ENCODE measurements at places on chromosomes 2 and 18.

DNA sequence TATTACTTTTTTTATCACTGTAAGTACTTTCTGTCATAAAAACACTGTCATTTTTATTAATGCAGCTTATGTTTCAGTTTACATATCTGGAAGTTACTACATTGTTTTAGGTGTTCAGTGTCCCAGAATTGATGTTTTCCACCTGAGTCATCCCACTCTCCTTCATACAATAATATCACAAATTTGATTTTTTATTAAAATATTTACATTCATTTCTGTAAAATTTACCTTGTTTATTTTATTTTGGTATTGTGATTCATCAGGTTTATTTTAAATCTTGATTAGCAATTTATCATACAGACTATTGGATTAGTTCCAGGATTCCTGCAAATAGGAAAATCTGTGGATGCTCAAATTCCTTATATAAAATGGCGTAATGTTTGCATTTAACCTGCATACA, 1662.9 kb downstream of the SUCLG1 start:
- H3K27ac ChIP-seq = no peak overlapping the region
- no peaks in the 10 kb centered on the region for H3K27me3 ChIP-seq
- H3K36me3 ChIP-seq = no peaks in the 10 kb centered on the region
- no peaks in the 10 kb centered on the region for H3K4me1 ChIP-seq
- no peak overlapping the region for H3K4me3 ChIP-seq

DNA sequence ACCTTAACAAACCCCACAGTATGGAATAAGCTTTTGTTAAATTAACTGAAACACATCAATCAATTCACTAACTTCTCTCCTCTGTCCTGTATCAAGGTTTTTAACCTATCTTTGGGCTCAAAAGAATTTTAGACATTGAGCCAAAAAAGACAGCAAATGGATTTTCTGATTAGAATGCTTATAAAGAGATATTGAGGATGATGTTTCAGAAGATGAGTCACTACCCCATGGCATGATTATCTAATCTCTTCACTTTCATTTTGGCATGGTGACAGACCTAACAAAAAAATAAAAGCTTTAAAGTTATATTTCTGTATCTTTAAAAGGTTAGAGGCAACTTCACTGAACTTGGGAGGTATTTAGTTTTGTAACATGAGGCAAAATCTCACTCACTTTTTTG, 55.5 kb downstream of the SGPP2 start:
- DNase-seq = no peak
- H3K4me1 ChIP-seq = no peaks in the 10 kb centered on the region
- no peak overlapping the region for H3K4me3 ChIP-seq
- no peaks in the 10 kb centered on the region for H3K27me3 ChIP-seq
- H3K27ac ChIP-seq = no peak overlapping the region

DNA sequence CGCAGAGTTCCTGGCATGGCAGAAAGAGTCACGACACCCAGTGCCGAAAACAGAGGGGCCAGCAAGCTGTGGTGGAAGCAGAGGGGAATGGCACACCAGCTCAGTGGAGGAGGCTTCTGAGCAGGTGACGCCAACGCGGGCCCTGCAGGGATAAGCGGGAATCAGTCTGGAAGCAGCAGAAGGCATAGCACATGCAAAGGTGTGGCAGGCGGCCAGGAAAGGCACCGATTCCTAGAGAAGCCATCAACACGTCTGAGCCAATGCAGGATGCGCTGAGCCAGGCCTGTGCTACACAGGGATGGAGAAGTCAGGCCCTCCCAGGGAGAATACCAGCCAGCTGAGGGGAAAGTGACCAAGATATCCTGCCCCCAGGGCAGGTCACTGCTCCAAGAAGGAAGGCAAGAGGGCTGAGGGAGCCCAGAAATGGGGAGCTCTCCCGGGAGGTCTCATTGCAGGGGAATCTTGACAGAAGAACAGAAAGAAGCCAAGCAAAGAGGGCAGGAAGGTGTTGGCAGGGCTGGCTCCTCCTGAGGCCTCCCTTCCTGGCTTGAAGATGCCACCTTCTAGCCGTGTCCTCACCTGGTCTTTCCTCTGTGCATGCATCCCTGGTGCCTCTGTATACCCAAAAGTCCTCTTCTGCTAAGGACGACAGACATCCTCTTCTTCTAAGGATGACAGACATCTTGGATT, 16.3 kb downstream of the TEX51 start:
- H3K4me3 ChIP-seq = no peak overlapping the region
- H3K36me3 ChIP-seq = no peaks in the 10 kb centered on the region
- no peaks in the 10 kb centered on the region for H3K4me1 ChIP-seq
- no peaks in the 10 kb centered on the region for H3K27me3 ChIP-seq

GRCh38 chr2:201496785-201497184, 45.2 kb downstream of the STRADB start:
- H3K27ac ChIP-seq = no peak overlapping the region
- H3K4me1 ChIP-seq = no peaks in the 10 kb centered on the region
- H3K27me3 ChIP-seq = no peaks in the 10 kb centered on the region

- no peaks in the 10 kb centered on the region for H3K36me3 ChIP-seq
- H3K4me3 ChIP-seq = no peak overlapping the region
- H3K27me3 ChIP-seq = no peaks in the 10 kb centered on the region
- H3K27ac ChIP-seq = no peak overlapping the region
- no peak for DNase-seq
These were observed 21.4 kb upstream of the HAAO start for GRCh38 chr2:42813763-42814162.

DNA sequence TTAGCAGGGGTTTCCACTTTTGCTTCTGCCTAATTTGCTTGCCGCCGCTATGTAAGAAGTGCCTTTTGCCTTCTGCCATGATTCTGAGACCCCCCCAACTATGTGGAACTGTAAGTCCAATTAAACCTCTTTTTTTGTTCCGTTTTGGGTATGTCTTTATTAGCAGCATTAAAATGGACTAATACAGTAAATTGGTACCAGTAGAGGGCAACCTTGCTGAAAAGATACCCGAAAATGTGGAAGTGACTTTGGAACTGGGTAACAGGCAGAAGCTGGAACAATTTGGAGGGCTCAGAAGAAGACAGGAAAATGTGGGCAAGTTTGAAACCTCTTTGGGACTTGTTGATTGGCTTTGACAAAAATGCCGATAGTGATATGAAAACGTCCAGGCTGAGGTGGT, 216.1 kb upstream of the FSIP2 start:
- no peaks in the 10 kb centered on the region for H3K27me3 ChIP-seq
- no peak overlapping the region for H3K27ac ChIP-seq
- no peaks in the 10 kb centered on the region for H3K4me1 ChIP-seq

GRCh38 chr2:200379481-200380090, 73.1 kb downstream of the SPATS2L start:
- no peak overlapping the region for H3K27ac ChIP-seq
- no peak for DNase-seq
- H3K4me3 ChIP-seq = no peak overlapping the region

DNA sequence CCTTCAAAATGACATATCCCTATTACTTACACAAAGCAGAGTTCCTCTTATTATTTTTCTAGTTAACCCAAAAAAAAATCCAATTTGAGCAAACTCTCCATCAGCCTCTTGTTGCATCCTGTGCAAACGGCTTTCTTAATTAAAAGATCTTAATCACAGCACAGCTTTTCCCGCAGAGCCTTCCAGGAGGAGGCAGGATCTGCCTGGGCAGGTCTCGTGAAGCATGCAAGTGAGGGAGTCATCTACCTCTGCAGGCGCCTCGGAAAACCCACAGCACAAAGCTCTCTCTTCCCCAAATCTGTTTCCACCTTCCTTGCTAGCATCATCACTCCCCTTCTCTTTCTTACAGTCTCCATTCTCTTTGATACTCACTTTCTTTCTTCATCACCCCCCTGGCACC, 100.4 kb downstream of the EN1 start:
- H3K27ac ChIP-seq = no peak overlapping the region
- DNase-seq = no peak
- H3K27me3 ChIP-seq = no peaks in the 10 kb centered on the region
- H3K4me3 ChIP-seq = no peak overlapping the region
- no peaks in the 10 kb centered on the region for H3K36me3 ChIP-seq
- H3K4me1 ChIP-seq = no peaks in the 10 kb centered on the region

- no peaks in the 10 kb centered on the region for H3K27me3 ChIP-seq
- no peaks in the 10 kb centered on the region for H3K36me3 ChIP-seq
- no peak overlapping the region for H3K27ac ChIP-seq
- no peaks in the 10 kb centered on the region for H3K4me1 ChIP-seq
These were observed 168.5 kb downstream of the SUCLG1 start for GRCh38 chr2:84290537-84290936.

DNA sequence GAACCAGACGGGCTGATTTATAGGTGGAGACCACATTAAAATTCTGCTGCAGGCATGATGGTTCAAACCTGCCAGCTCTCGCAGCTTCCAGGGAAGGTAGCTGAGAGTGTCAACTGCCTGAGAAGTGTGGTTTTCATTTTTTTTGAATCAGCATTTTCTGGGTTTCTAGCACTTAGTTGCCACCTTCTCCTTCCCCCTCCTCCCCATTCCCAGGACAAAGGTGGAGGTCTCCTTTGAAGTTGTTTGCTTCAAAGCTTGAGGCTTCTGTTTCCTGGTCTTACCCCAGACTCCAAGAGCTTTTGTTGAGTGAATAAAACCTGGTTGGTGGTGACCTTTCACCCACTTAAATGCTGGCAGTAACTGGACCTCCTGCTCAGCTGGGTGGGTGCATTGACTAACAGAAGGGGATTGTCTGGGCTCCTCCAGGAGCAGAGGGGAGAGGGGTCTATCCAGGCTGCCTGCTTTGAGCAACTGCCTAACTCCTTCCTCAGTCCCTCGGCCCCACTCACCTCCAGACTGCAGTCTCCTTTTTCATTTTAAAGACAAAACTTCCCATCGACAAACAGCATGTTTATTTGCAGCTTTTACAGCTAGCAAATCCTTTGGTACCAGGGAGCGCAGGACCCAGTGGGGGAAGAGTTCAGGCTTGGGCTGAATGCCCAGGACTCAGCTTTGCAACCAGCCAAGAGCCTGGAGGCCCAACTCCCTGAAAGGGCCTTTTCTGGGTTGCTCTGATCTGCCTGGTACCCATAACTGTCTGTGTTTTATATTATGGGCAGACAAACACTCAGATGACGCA, 3.5 kb downstream of the RHOB start:
- H3K4me1 ChIP-seq = peaks cover 8% of the 10 kb centered on the region
- no peaks in the 10 kb centered on the region for H3K36me3 ChIP-seq
- peak overlapping the region; percentile 97 for H3K27ac ChIP-seq
- H3K27me3 ChIP-seq = no peaks in the 10 kb centered on the region
- peak overlapping the region; percentile 92 for H3K4me3 ChIP-seq

- H3K4me1 ChIP-seq = peaks cover 11% of the 10 kb centered on the region
- H3K27me3 ChIP-seq = no peaks in the 10 kb centered on the region
- H3K27ac ChIP-seq = no peak overlapping the region
- no peak for DNase-seq
- H3K4me3 ChIP-seq = no peak overlapping the region
- H3K36me3 ChIP-seq = no peaks in the 10 kb centered on the region
These were observed 89.9 kb downstream of the NOL10 start for GRCh38 chr2:10599921-10600320.

GRCh38 chr18:23573626-23574431, 12.5 kb downstream of the NPC1 start:
- H3K36me3 ChIP-seq = no peaks in the 10 kb centered on the region
- no peaks in the 10 kb centered on the region for H3K27me3 ChIP-seq
- H3K4me3 ChIP-seq = no peak overlapping the region
- H3K27ac ChIP-seq = peak overlapping the region; percentile 53
- H3K4me1 ChIP-seq = peaks cover 3% of the 10 kb centered on the region

DNA sequence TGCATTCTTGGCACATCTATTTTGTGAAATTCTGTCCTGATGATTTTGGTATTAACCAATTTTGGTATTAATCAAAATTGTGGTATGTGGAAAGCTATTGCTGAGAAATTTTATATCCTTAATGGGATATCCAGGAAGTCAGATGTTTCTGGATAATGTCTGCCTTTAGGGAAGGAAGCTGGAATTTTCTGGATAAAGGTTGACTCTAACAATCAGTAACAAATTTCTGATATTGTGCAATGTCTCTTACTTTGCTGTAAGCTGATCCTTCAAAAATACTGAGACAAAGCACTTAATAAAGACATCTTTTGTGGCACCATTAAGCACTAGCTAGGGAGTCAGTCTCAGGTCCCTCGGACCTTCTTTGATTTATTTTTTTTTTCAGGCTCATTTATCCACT, 100.8 kb upstream of the UGP2 start:
- no peak for DNase-seq
- no peaks in the 10 kb centered on the region for H3K36me3 ChIP-seq
- H3K4me1 ChIP-seq = peaks cover 4% of the 10 kb centered on the region
- H3K27ac ChIP-seq = no peak overlapping the region
- no peak overlapping the region for H3K4me3 ChIP-seq

DNA sequence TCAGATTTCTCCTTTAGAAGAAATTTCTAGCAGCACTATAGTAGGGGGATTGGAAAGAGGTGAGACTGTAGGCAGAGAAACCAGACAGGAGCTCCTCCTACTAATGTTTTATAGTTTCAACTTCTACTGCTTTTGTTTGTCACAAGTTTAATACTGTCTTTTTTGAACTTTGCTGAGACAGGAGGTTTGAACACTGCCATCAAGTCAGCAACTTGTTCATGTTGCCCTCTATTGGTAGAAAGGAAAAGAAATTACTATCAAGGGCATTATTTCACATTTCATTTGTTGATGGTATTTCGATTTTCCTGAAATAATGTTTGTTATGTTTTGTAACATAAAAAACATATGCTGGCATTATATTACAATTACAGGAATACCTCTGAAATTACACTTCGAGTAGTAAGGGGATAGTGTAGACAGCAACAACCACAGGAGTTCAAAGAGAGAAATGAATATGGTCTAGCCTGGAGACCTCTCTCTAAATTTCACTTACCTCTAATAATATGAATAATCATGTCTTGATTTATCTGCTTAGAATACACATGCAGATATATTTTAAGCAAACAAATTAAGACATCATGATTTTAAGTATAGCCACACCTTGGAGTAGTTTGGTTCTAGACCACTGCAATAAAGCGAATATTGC, 12.4 kb upstream of the CCDC88A start:
- DNase-seq = no peak
- no peaks in the 10 kb centered on the region for H3K27me3 ChIP-seq
- no peaks in the 10 kb centered on the region for H3K4me1 ChIP-seq
- no peak overlapping the region for H3K27ac ChIP-seq

- no peaks in the 10 kb centered on the region for H3K36me3 ChIP-seq
- peak; percentile 96 for DNase-seq
- H3K4me1 ChIP-seq = peaks cover 55% of the 10 kb centered on the region
These were observed 28.0 kb downstream of the KCNK3 start for GRCh38 chr2:26720322-26721114.

- H3K4me1 ChIP-seq = no peaks in the 10 kb centered on the region
- no peak overlapping the region for H3K27ac ChIP-seq
- no peaks in the 10 kb centered on the region for H3K36me3 ChIP-seq
- H3K4me3 ChIP-seq = no peak overlapping the region
These were observed 114.1 kb upstream of the FIGN start for GRCh38 chr2:163849756-163850435.

DNA sequence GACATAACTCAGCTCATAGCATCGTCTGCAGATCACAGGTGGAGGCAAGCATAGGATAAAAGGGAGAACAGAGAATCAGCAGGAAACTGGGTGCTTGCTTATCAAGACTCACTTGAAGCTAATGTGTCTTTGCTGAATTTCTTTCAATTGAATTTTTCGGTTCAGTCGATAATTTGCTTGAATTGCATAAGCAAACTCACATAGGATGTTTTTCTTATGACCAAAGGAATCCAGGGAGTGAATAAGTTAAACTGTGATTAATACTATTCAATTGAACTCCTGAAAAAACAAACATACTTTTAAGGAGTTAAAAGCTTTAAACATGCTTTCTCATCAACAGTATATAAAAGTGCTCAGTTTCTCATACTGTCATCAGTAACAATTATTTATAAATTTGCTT, 707.1 kb upstream of the ACVR2A start:
- no peak overlapping the region for H3K4me3 ChIP-seq
- no peaks in the 10 kb centered on the region for H3K36me3 ChIP-seq
- no peak overlapping the region for H3K27ac ChIP-seq
- no peaks in the 10 kb centered on the region for H3K27me3 ChIP-seq

- no peaks in the 10 kb centered on the region for H3K27me3 ChIP-seq
- no peak overlapping the region for H3K27ac ChIP-seq
These were observed 510.3 kb downstream of the RNF144A start for GRCh38 chr2:7427293-7428060.

Data from testis (tissue), 5 donors.